Heart right ventricle (tissue), 16 donors: ENCODE measurements at places on chromosomes 3 and 15. TPM values are rescaled to one million over a fixed set of nuclear protein-coding genes. Genes with fewer than 3 reads are reported as not detected.
A peak's percentile ranks its signal among the peaks of the same experiment; 100 is the strongest.

CIDEC gene
- 8.0 TPM for polyA plus RNA-seq

DNA sequence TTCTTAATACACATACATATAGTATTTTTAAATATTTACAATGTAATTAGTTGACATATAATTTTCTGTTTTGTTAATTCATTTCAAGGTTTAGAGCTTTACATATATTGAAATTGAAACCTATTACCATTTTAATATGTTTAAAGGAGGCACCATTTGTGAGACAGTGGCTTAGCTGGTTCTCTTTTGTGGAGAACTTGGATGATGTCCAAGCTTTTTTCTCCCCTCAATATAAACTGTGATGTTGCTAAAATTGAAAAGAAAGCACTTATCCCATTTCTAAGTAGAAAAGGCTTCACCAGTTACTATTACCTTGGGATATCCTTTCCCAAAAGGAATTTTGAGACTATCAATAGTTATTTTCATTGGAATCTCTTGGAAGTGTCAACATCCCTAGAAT, 707.2 kb downstream of the NTRK3 start:
- no peak for DNase-seq

PPCDC gene
- 9.9 TPM for polyA plus RNA-seq

CYP1A1 gene
- 0.88 TPM for polyA plus RNA-seq

DNA sequence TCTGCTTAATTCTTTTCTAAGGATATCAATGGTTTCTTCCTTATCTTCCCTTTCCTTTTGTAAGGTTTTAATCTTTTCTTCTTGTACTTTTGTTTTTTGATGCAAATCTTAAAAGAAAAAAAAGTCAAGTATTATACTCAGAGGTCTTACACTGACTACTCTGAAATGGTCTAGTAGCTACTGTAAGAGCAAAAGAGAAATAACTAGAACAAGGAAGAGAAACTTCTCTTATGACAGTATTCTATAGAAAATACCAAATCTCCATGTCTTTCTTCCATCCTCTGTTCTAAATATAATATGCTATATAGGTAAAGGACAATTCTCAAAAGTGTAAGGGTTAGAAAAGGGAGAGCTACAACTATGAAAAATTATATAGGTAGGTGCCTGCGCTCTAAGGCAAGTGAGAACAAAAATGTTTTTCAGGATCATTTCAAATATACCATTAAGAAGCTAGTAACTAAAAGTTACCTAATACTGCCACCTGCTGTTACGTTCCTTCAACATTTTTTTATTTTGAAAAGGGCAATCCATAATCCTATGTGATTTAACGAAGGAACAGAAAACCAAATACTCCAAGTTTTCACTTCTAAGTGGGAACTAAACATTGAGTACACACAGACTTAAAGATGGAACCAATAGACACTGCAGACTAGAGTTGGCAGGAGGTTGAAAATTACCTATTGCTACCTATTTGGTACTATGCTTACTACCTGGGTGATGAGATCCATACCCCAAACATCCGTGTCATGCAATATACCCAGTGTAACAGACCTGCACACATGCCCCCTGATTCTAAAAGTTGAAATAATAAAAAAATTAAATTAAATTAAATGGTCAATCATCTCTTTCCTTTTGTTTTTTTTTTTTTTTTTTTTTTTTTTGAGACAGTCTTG, 36.7 kb downstream of the CIP2A start:
- DNase-seq, result peak; percentile 21

- DNase-seq, result no peak
Measured at GRCh38 chr15:91070872-91071271, 29.2 kb upstream of the SV2B start.

DNA sequence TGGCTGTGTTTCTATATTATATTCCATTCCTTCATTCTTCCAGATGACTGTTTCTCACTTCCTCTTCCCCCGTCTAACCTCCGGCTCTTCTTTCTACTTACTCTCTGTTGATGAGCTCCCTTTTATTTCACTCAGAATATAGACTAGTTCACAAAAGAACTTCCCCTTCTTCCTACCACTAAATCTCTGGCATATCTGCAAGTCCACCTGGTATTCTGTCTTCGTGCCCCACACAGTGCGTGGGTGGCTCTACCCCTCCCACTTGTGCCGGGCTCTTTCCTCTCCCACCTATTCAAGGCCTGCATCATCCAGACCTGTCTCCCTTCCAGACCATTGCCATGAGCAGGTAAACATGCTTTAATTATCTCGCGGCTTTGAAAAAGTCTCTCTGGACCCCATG, 73.0 kb downstream of the SCN10A start:
- DNase-seq, result no peak

SEMA7A gene
- polyA plus RNA-seq, result 0.99 TPM

GRCh38 chr15:48090666-48091065, 30.1 kb upstream of the SLC24A5 start:
- DNase-seq, result no peak

GRCh38 chr15:66633041-66633937, 67.5 kb upstream of the LCTL start:
- no peak for DNase-seq

C3orf62 gene
- 2.4 TPM for polyA plus RNA-seq

GRCh38 chr3:123332124-123332641, 116.7 kb downstream of the ADCY5 start:
- DNase-seq, result no peak

- DNase-seq, result no peak
Measured at GRCh38 chr15:66023311-66023972, 154.2 kb downstream of the RAB11A start.

GRCh38 chr3:43699864-43700263, 9.1 kb downstream of the ABHD5 start:
- DNase-seq, result no peak

CLDN11 gene
- 1.6 TPM for polyA plus RNA-seq

GOLGA6B gene
- polyA plus RNA-seq, result not detected

DNA sequence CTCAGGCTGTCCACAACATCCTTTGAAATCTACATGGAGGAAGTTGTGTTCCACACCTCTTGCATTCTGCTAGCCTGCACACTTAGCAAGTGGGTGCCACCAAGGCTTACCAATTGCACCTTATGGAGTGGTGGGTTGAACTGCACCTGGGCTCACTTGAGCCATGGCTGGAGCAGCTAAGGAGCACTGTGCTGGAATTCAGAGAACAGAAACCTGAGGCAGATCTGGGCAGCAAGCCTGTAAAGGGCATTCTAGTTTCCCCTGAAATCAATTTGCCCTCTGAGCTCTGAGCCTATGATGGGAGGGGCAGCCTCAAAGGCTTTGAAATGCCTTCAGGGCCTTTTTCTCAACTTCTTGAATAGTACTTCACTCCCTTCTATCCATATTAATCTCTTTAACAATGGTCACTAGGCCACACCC, 18.0 kb downstream of the BTLA start:
- DNase-seq, result no peak

DNA sequence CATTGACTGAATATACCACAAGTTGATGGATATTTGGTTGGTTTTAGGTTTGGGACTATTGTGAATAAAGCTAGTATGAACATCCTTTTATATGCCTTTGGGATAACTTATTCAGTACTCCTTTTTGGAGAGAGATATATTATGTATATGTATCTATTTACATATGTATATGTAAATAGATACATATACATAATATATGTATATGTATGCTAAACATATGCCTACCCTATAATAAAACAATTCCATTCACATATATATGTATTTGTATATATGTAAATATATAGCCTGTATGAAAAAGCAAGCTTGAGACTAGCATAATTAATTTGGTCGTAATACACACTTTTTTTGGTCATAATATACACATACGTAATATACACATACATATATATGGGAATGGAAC, 15.8 kb upstream of the GASK1A start:
- no peak for DNase-seq

- no peak for DNase-seq
Measured at GRCh38 chr3:123935830-123936229, 25.2 kb downstream of the CCDC14 start.

DNA sequence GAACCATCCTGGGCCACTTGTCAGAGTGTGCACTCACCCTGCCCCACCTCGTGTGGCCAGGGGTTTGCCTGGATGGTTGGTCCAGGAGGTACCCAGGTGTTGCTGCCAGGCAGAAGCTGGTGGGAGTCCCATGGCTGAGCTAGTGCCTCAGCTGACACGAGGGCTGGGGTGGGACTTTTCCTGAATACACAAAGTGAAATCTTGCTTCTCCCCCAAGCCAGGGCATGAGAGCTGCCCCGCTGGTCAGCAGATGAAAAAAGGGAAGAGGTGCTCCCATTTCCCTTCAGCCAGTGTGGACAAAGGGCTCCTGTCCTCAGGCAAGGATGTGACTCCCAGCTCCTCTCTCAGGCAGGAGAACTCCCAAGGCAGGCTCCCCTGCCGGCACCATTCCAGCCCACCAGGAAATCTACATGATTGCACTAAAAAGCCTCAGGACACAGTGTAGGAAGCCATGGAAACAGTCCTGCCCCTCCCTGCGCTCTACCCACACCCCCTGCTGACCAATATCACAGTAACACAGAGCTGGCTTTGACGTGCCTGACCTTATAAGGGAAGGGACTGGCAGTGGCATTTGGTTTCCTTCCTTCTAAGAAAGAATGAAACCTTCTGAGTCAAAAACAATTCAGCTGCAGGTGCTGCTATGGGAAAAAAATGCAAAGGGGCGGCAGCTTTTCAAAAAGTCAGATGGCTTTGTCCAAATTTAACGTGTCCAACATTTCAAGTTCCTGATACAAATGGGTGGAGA, 33.9 kb downstream of the MYO5C start:
- peak; percentile 40 for DNase-seq

GHSR gene
- polyA plus RNA-seq, result not detected

- no peak for DNase-seq
Measured at GRCh38 chr3:165742351-165742750, 94.9 kb downstream of the BCHE start.

CNTN4 gene
- polyA plus RNA-seq, result 1.2 TPM

DNA sequence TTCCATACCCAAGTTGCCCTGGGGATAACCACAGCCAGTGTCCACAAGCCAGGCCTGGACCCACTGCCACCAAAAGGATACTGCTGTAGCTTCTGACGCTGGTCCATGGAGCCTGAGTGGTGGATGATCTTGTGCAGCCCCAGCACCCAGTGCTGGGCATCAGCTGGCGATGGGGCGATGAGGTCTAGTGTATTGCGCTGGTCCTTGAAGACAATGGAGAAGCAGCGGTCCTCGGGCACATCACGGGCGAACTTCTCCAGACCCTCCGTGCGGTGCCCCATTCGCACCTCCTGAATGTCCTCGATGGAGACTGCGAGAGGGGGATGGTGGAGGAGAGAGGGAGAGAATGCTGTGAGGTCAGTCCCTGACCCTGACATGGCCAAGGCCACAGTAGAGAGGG, 13.0 kb downstream of the PLCD1 start:
- DNase-seq, result no peak

DNA sequence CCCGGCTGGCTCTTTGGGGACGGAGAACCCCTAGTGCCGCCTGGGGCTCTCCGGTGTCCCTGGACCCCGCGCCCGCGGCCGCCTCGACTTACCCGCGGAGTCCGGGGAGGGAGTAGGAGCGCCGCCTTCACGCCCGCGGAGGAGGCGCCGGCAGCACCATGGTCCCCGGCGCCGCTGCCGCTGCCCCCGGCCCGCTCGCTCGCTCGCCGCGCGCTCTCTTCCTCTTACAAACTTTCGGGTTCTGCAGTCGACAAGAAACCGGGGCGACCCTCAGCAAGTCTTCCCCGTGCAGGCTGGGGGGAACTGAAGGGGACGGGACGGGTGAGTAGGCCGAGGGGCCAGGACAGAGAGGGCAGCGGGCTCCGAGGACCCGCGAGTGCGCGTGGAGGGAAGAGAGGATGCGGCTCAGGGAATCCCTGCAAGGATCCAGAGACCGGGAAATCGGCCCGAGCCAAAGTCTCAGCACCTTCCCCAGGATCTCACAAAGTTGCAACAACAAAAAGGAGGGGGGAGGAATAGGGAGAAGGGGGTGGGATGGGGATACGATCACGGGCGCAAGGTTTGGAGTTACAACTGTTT, 2.0 kb downstream of the FOXP1 start:
- peak; percentile 40 for DNase-seq

DNA sequence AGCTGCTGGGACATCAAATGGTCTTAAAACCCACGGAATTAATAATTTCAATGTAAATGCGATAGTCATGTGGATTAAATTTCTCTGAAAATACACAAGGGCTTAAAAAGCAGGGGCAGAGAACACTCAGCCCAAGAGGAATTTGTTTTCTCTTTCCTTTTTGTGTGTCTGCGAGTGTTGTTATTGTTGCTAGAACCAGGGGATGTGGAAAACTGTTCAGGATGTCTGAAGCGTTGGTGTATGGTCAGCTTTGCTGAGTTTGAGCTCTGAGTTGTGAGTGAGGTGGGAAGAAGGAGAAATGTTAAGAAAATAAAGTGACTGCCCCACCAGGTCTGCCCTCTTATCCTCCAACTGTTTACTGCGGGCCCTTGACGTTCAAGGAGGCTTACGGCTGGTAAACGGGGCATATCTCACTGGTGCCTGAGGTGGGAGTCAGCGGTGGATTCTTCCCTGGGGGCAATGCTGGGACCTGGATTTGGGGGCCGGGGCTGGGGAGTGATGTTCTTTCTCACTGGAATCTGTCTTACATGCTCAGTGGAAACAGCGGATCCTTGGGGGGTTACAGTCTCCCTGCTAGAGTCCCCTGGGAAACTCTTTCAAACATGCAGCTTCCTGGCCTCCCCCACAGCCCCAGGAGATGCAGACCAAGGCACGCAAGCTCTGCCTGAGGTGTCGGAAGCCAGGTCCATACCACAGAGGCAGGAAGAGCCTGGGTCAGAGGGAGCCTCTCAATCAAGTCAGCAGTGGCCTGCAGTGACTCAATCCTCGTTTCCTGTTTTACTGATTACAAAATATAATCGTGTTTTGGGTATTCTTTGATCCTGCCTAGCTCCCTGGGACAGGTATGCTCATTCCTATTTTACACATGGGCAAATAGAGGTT, 41.8 kb downstream of the ITGA11 start:
- no peak for DNase-seq

- DNase-seq, result no peak
Measured at GRCh38 chr15:98071786-98072185, 111.3 kb downstream of the ARRDC4 start.

DNA sequence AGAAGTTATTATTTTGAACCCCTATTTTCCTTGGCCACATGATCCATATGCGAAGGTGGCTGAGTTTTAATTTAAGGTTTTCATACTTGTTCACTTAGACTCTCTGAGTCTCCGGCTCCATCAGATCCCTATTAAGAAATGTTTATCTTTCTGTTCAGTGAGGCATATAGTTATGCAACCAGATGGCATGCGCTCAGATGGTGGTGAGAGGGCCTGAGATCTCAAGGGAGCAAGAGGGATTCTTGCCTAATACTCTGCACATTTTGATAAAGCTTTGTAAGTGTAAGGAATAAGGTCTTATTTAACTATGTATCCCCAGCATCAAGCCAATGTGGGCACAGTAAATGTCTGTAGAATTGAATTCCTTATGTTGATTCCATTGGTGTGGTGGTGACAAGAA, 78.9 kb upstream of the DPH6 start:
- no peak for DNase-seq

ANKUB1 gene
- not detected for polyA plus RNA-seq

PLCB2 gene
- polyA plus RNA-seq, result 14.6 TPM

DNA sequence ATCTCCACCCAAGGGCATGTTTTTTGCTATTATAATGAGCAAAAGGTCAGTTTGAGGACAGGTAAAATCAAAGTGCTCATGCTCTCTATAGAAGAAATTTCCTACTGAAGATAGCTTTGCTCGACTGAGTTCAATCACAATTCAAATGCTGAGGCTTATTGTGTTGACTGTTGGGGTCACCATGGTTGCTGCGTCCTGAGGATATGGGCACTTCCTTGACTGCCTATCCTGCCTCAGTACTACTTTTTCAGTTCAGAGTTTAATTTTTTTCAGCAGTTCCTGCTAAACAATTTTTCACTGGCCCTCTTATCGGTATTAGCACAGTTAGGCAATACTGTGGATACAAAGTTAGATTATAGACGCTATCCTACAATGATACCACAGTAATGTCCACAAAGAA, 3.8 kb upstream of the CMTM6 start:
- no peak for DNase-seq

PAK6 gene
- 3.0 TPM for polyA plus RNA-seq

GUCA1C gene
- polyA plus RNA-seq, result not detected

SCG5 gene
- polyA plus RNA-seq, result 0.65 TPM
